ENCODE measurements at places on chromosomes 11 and 22.
A peak's percentile ranks its signal among the peaks of the same experiment; 100 is the strongest.

DNA sequence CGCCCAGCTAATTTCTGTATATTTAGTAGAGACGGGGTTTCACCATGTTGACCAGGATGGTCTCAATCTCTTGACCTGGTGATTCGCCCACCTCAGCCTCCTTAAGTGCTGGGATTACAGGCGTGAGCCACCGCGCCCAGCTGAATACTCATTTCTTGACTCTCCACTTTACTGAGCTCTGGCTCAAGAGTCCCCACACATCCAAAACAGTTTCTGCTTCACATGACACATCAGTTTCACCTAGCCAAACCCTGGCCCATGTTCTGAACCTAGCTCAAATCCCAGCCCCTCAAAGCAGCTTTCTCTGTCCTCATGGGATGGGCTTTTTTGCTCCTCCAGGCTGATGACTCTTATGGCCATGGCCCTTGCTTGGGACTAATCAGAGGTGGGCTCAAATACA is 9.8 kb downstream of the HYOU1 start:
- DNase-seq = no peak

- no peak for DNase-seq
These were observed 51.6 kb upstream of the APOA1 start for GRCh38 chr11:116888884-116889549.

DNA sequence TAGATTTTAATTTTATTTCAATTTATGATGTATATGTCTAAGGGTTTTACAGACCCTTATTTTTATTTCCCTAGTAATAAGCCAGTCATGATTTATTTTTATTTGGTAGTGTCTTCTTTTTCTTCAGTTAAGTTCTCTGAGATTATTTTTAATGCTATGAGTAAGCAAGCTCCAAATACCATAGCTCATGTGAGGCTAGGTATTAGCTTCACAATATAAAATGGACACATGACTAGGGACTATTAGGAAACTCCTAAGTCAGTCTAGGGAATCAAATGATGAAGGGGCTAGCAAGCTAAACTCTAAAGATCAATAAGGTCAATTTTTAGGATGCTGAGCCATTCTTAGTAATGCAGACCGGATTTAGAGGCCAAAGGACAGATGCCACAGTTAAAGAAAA is 45.9 kb downstream of the CKAP5 start:
- no peak for DNase-seq

GRCh38 chr11:70400643-70401042 is 2.3 kb downstream of the CTTN start:
- DNase-seq = no peak

DNA sequence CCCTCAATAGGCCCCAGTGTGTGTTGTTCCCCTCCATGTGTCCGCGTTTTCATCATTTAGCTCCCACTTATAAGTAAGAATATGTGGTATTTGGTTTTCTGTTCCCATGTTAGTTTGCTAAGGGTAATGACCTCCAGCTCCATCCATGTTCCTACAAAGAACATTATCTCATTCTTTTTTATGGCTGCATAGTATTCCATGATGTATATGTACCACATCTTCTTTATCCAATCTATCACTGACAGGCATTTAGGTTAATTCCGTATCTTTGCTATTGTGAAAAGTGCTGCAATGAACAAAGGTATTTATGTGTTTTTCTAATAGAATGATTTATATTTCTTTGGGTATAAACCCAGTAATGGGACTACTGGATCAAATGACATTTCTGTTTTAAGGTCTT is 42.1 kb downstream of the SLC36A4 start:
- no peak for DNase-seq

DNA sequence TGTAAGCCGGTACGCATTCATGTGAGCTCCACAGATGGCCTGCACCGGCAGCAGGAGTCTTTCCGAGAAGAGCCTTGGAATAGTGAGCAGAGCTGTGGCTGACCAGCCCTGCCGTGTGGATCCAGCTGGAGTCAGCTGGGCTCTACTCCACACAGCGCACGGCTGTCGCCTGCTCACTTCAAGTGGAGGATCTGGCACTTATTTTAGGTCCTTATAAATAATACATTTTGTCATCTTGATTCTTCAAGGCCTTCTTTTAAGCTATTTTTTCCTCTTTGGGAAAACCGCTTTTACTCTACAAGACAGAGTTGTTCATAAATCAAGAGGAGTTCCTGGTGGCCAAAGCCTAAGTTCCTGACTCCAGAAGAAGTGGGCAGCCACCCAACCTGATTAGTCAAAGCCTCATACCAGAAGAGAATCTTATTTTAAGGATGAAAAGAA is 93.8 kb downstream of the KCNC1 start:
- DNase-seq = no peak

DNA sequence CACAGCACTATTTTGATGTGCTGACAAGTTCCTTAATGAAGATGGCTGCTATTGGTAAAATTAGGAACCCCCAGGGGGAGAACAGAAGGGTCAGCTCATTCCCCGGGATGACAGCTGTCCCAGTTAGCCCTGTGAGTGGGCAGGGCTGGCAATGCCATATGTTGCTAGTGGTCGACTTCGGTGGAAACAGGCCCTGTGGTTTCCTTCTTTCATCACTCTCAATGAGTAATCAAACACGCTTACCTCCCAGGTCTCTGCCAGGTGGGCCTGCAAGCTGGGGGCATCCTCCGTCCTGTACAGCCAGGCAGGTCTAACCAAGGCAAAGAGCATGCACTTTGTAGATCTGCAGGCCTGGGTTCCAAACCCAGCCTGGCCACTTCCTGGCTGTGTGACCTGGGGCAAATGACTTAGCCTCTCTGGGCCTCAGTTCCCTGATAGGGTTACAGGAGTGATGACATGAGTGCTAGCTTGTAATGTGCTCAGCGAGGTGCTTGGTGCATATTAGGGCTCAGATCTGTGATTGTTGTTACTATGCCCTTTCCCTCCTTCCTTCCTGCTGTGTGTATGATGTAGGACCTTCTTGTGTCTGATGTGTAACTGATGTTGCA is 85.2 kb downstream of the TSPAN18 start:
- no peak for DNase-seq

DNA sequence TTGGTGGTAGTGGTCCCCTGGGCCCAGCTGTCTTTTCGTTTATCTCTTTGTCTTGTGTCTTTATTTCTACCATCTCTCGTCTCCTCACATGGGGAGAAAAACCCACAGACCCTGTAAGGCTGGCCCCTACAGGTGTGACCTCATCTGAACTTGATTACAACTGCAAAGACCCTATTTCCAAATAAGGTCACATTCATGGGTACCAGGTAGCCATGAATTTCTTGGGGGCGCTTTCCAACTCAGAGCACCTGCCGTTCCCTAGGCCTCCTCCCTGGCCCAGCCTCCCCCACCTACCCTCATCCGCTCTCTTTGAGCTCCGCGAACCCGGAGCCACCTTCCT is 14.0 kb upstream of the RRP7A start:
- no peak for DNase-seq

DNA sequence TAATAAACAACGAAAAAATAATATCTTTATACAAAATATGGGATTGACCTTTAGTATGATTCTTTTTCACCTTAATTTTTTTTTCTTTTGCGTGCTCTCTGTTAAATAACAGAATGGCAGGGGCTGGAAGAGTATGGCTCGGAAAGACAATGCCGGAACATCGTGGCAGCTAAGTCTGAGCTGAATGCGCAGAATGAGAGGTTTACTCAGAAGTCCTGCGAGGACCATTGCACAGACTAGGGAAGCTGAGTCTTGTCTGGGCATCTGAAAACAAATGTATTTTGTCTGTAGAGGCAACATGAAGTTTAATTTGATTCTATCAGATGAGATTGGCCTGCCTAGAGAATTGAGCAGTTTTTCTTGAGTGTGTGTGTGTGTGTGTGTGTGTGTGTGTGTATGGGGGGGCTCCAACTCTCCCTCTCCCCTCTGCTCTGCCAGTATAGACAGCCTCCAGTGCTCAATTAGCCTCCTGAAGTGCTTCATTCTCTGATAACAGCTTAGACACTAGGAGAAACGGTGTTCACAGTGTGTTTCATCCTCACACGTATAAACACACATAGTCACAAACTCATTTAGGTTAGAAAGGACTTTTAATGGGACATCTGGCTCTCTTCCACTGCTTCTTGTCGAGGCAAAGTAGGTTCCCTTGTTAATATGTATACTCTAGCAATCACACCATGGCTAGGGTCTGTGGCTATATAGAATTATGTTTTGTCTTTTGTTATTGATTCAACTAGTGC is 244.3 kb upstream of the SORL1-AS1 start:
- DNase-seq = no peak

GRCh38 chr11:77377734-77378133 is 76.2 kb upstream of the GDPD4 start:
- DNase-seq = no peak

DNA sequence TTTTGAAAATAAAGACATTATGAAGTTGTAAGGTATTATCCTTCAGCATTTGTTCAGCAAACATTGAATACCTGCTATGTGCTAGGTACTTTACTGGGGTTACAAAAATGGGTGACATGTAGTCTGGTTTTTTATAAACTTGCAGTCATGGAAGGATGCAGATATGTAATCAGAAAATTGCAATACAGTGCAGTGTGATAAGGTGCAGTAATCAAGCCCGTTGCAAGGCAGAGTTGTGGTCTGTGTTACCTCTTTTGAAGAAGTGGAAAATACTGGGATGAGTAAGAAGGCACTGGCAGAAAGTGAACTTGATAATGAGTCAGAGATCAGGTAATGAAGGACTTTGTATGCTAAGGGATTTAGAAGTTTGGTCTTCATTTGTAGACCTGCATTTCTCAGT is 8.1 kb downstream of the FBXO7 start:
- peak; percentile 10 for DNase-seq

- DNase-seq = peak; percentile 51
These were observed 3.8 kb upstream of the OR5A2 start for GRCh38 chr11:59429924-59430516.

- no peak for DNase-seq
These were observed 164.5 kb upstream of the POU2AF2 start for GRCh38 chr11:111081021-111081511.

DNA sequence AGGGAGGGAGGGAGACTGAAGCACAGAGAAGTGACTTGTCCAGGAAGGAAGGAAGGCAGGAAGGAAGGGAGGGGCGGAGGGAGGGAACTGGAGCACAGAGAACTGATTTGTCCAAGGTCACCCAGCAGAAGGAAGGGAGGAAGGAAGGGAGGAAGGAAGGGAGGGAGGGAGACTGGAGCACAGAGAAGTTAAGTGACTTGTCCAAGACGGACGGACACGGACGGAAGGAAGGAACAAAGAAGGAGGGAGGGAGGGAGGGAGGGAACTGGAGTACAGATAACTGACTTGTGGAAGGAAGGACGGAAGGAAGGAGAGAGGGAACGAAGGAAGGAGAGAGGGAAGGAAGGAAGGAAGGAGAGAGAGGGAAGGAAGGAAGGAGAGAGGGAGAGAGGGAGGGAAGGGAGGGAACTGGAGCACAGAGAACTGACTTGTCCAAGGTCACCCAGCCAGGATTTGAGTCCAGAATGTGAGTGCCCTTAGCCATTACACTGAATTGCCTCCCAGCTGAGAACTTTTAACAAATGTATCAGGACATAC is 1.5 kb downstream of the SLC35F2 start:
- no peak for DNase-seq

- no peak for DNase-seq
These were observed 15.5 kb downstream of the DCPS start for GRCh38 chr11:126319374-126319740.

DNA sequence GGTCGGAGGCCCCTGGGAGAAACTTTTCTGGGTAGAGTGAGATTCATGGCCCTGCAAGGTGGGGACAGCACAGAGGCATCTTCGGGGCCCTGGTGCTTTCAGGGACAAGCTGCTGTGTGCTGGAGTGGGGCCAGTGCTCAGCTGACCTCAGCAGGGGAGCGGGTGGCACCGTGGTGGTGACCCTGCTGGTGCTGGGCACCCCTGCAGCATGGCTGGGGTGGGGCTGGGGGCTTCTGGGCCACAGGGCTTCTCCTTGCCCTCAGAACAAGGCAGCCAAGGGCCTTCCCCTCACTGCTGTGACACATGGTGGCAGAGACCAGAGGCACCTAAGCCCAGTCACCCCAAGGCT is 24.9 kb upstream of the GNB1L start:
- no peak for DNase-seq

DNA sequence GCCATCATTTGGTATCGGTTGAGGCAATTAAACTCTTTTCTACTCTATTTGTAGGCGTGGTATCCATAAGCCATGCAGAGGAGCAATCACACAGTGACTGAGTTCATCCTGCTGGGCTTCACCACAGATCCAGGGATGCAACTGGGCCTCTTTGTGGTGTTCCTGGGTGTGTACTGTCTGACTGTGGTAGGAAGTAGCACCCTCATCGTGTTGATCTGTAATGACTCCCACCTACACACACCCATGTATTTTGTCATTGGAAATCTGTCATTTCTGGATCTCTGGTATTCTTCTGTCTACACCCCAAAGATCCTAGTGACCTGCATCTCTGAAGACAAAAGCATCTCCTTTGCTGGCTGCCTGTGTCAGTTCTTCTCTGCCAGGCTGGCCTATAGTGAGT is 8.4 kb downstream of the OR9G4 start:
- no peak for DNase-seq
